Activated CD4-positive, alpha-beta T cell treated with anti-CD3 and anti-CD28 coated beads, Interleukin-2, Interleukin-4, amounts not matched to agents 100 ng/mL and 50 ng/mL, durations not matched to agents 16 hours and 8 hours (primary cell): ENCODE measurements at places on chromosomes 4 and X.

DNA sequence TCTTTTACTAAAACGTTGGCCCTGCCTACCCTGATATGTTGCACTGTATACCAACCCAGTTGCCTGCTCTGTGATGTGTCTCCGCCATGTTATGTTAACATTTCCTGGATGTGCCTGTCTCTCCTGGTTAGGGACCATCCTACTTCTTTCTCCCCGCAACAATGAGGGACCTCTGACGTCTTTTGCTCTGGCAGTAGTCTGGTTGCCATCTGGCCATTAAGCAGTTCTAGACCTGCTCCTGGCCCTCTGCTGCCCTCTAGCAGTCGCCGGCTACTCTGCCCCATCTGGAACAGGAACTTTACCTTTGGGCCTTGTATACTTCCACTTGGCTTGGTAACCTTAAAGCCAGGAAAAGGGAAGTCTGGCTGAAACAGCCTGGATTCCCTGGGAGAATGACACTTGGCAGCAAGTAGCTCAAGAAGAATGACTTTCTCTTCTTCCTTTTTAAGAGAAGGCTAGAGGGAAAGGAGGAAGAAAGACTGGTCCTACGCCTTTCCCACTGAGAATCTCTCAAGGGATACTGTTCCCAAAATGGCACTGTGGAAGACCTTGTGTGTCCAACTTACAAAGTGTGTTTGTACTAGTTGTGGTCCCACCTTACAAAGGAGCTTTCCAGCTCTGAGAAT, 63.5 kb downstream of the GPC3 start:
- DNase-seq: peak; percentile 44

- no peak for DNase-seq
These were observed 168.8 kb downstream of the RCHY1 start for GRCh38 chr4:75345423-75345822.

DNA sequence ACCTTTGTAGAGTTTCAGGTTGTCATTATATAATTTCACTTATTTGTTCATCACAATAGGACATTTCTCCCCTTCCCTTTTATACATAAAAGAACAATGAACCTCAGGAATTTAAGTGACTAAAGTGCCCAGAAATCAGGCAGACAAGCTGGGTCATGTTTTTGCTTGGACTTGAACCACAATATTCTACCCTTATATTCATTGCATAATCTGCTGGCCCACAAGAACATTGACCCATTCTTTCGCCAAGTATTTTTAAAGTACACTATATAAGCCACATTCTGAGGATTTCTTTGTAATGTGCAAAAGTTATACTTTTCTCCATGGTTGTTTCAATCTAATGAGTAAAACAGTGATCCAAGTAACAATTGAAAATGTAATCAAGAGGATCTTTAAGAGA, 637.5 kb upstream of the SLIT2 start:
- DNase-seq: no peak

- no peak for DNase-seq
These were observed 268.7 kb downstream of the NR3C2 start for GRCh38 chr4:148173397-148174017.
